HAP-1 (cell line): ENCODE measurements at places on chromosomes 16 and 17.

DNA sequence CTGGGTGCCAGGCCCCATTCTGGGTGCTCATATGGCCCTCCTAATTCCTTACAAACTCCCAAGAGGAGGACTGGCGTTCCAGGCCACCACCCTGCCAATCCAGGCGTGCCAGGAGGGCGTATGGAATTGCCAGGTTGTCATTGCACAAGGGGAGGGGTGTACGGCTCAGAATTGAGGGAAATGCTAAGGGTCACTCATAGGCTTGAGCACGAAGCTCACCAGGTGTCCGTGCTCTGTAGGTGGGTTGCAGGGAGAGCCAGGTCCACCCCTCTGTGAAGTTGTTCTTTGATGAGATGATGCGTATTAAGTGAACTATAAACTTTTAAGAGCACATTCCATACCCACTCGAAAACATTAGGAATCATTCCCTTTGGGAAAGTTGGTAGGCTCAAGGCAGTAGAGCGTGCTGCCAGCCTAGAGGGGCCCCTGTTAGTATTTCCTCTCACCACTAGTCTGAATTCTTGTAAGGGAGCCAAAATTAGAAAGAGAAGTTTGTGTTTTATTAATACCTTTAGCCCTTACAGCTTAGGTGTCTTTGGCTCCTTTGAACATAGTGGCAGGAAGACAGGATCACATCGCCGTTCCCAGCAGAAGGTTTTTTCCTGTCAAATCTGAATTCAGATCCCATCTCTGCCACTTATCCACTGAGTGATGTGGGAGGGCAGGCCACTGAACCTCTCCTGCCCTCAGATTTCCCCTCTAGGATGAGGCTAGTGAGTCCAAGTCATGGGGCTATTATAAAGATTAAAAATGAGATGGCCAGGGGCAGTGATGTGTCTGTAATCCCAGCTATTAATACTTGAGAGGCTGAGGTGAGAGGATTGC lies 38.7 kb upstream of the NFAT5 start:
- no peak for DNase-seq

- DNase-seq, result no peak
Measured at GRCh38 chr17:17391668-17392370, 85.0 kb upstream of the MED9 start.

DNA sequence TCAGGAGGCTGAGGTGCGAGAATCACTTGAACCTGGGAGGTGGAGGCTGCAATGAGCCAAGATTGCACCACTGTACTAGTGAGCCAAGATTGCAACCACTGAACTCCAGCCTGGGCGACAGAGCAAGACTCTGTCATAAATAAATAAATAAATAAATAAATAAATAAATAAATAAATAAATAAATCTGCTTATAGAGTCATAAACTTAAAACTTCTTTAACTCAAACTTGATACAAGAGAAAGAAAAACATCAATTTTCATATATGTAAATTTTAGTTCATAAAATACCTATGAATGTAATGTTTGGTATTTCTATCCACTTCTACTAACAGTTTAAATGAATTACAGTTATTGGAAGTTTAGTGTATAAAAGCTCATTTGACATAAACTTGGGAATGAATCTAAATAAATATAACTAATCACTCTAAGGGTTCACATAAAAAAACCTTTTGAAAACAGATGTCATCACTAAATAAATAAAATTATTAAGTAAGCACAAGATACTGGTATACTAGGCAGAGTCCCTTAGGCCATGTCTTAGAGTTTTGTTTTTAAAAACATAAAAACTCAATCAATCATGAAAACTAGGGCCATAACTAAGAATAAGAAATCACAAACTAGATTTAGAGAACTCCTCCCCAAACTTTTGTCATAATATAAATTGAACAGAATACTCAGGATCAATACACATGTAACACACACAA lies 54.1 kb downstream of the SMURF2 start:
- no peak for DNase-seq

DNA sequence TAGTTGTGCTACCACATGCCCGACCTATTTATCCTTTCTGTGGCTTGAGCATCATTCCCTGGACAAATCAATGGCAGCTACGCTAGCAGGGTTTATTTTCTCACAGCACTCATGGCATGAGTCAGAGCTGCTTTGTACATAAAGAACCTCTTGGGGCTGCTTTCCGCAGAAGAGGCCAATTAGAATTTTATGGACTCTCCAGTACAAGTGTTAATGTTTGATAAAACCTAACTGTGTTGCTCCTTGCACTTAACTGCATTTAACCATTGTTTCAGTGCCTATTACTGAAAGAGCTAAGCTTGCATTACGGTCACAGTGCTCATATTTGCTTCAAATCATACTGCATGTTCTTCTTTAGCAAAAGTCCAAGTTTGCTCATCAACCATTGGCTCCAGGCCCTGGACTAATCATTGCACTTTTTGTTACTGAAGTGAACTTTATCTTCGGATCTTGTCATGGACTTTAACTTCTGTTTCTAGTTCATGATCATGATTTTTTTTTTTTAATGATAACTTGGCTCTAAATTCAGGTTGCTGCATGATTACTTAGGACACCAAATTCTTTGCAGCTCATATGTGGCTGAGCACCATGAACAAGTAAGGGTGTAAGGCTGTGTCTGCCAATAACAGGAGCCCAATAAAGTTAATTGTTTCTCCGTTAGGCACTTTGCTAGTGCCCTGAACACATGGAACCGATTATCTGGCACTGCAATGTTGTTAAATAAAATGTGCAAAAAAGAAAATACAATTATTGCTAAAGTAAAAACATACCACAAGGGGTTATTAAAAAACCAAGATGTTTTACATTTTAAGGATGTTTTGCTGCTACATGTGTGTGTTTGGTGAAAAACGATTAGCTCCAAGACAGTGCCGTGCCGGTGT lies 492.2 kb downstream of the KCNJ2 start:
- DNase-seq, result no peak

GRCh38 chr16:28876019-28876659 lies 2.1 kb upstream of the ATP2A1 start:
- no peak for DNase-seq

- no peak for DNase-seq
Measured at GRCh38 chr16:1471569-1472194, 3.1 kb downstream of the CLCN7 start.

DNA sequence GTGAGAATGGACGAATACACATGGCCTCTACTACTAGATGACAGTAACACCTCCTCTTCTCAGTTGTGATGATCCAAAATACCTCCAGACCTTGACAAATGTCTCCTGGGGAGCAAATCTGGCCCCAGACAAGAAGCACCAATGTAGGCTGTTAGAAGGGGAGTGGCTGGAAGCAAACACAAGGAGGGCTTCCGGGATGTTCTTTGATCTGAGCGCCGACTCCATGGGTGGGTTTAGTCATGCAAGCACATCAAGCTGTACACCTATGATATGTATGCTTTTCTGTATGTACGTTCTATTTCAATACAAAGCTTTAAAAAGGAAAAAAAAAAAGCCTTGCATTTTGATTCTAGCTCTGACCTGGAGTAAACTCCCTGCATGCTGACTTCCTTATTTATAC lies 61.4 kb downstream of the ARHGAP17 start:
- DNase-seq, result no peak

- no peak for DNase-seq
Measured at GRCh38 chr17:73142872-73143381, 21.9 kb upstream of the SSTR2 start.

DNA sequence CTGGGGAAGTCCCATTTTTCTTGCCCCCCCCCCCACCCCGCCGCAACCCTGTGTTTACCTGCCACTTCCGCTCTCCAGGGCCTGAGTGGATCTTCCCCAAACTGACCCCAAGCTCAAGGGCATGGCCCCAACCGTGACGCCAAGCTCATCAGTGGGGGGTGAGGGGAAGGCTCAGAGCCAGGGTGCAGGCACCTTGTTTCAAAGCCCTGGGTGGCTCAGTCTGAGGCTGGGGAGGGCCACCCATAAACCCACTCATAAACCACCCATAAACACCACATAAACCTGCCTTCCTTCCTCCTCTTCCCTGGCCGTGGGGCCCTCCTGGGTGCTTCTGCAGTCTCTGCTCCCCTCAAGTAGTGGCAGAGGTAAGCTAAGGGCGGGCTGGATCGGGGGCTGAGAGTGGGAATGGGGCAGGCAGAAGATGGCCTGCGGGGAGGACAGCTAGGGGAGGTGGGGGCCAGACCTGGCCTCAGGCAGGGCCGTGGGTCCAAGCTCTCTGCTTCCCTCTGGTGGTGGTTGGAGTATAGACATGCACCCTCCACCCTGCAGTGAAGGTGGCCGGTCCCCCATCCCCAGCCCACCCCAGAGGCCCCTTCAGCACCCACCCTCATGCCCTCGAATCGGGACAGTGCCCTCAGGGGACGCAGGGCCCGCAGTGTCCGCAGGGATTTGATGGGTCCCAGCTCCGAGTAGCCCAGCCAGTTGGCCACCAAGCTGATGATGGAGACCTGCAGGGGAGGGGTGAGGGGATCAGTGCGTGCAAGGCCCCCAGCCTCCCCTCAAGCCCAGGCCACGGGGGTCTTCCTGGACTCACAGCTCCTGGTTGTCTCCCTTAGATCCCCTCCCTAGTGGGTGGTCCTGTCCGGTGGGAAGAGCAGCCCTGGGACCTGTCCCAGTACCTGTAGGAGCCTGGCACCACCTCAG lies 14.6 kb upstream of the CD79B start:
- peak; percentile 36 for DNase-seq

DNA sequence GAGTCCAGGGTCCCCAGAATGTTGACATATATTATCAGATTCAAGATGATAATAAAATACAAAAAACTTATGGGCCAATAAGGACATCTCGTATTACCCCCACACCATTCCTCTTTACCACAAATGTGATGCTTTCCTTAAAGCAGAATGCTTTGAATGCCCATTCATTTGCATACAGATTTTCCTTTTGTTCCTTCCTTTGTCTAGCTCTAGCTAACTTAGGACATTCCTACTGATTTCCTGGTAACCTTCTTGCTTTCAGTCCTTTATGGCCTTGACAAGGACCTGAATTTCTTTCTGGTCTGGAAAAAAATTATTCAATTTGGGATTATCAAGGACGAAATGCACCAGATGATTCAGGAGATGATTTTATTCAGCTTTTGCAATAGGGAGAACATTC lies 304.0 kb downstream of the TMEM114 start:
- DNase-seq, result no peak

- peak; percentile 92 for DNase-seq
Measured at GRCh38 chr17:5191541-5192417, at the start of gene ZNF594. TSS of gene ZNF594 (minus strand) at chr17:5191868. CDS start at chr17:5184256, 7,612 bp downstream.

GRCh38 chr17:45973946-45974859 lies 24.8 kb upstream of the STH start:
- DNase-seq, result no peak

DNA sequence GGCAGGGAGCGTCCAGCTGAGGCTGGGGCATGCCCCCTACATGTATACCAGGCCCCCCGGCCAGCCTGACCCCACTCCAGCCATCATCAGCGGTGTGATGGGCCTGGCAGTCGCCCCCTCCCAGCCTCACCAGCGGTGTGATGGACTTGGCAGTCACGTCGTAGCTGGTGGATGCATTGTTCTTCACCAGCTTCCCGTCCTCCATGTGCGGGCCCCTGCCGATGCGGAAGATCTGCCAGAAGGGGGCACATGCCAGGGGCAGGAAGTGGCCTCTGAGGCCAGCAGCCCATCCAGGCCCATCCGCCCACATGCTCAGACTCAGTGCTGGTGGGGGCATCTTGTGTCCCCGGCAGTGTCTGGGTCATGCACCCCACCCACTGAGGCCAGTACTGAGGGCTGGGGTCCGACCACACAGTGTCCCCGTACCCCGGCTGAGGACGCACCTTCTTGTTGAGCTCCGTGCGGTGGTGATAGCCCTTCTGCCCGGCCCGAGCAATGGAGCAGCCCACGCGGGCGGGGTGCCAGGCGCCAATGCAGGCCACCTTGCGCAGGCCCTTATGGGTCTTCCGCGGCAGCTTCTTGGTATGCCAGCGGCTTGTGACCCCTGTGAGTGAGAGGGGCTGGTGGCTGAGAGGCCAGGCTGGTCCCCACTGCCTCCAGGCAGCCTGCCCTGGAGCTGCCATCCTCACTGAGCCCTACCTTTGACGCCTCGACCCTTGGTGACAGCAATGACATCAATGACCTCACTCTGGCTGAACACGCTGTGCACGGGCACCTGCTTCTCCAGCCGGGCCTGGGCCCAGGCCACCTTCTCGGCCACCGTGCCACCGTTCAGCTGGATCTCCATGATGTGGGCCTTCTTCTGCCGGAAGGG lies 3.7 kb upstream of the MSRB1 start:
- DNase-seq, result no peak

DNA sequence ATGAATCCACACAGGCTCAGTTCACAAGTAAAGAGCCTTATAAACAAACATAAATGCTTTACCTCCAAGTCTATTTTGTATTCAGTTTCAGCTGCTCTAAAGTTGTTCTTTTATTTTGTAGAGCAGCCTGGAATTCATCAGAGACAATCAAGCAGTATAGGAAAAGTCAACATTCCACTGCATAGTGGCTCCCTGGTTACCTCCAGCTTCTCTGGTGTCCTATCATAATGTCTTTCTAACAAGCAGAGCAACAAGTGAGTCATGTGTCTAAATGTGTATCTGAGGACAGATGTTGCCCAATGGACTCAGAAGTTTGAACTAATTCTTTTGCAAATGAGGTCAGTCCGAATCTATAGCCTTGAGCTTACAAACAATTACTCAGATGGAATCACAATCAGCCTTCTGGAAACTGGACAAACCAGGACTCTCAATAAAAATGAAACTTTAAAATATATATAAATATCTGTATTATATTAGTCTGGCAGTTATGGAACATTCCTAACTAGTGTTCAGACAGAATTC lies 292.0 kb upstream of the TOM1L1 start:
- DNase-seq, result no peak

DNA sequence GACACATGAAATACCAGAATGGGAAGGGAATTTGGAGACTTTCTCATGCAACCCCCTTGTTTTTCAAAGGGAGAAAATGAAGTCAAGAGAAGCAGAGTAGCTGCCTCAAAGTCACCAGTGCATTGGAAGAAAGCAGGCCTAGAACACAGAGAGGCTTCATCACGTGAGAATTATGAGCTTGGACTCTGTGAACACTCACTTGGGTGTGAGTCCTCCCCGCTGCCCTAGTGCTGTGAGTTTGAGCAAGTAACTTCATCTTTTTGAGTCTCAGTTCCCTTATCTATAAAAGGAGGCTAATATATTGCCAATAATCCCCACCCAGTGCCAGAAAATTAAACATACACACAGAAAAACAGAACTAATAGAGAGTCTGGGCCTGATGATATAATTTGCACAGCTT lies 315.8 kb downstream of the XYLT1 start:
- DNase-seq, result no peak

- DNase-seq, result no peak
Measured at GRCh38 chr16:78813661-78814311, 714.3 kb downstream of the WWOX start.

- DNase-seq, result peak; percentile 78
Measured at GRCh38 chr16:733382-734207, 6.7 kb downstream of the HAGHL start.

- DNase-seq, result no peak
Measured at GRCh38 chr17:2691965-2692780, 19.4 kb downstream of the CLUH start.

- DNase-seq, result no peak
Measured at GRCh38 chr16:29891525-29892457, 7.6 kb downstream of the SEZ6L2 start.

- no peak for DNase-seq
Measured at GRCh38 chr17:3724378-3725077, 825 bp downstream of the HASPIN start.

GRCh38 chr16:29825145-29826044 lies 5.1 kb downstream of the MVP start:
- no peak for DNase-seq
